ENCODE measurements at places on chromosomes 6 and 20. TPM values are rescaled to one million over a fixed set of nuclear protein-coding genes. Genes with fewer than 3 reads are reported as not detected.

DNA sequence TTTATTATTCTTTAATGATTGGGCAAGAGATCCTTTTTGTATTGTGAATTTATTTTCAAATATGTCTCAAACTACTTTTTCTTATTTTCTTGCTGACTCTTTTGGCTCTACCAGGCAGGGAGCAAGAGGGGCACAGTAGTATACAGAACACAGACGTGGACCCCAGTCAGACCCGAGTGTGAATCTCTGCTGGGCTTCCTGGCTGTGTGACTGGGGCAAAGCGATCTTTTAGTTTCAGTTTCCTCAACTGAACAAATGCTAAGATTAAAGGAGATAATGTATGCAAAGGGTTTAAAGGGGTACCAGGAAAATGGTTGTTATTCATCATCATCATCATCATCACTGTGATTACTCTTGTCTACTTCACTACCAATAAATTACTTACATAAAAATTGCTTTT, 317.5 kb downstream of the HIVEP2 start:
- no peak for DNase-seq

GRCh38 chr6:151534576-151534975, 40.8 kb downstream of the CCDC170 start:
- DNase-seq: no peak

DNA sequence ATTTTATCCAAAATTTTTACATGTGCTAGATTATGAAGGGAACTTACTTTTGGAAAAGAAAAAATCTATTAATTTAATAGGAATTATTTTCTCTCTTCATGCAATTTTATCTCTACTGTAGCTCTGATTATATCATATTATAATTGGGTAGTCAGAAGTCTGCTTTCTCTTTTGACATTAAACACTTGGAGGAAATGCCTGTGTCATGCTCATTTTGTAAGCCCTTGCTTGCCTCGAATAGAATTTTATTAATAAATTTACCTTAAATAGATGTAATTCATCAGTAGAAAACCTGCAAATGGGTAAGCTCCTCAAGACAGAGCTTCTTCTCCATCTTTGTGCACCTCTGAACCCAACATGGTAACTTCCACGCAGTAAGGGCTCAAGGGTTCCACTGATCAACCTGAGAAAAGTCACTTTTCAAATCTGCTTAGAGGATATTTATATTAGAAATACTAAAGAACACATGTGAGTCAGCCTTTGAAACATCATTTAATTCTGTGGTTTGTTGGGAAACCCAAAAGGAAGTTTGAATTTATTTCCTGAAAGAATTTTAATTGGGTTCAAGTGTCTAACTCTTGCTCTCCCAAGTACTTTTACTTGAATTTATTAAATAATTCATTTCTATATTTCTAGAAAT, 266.0 kb downstream of the ALDH8A1 start:
- no peak for DNase-seq

DNA sequence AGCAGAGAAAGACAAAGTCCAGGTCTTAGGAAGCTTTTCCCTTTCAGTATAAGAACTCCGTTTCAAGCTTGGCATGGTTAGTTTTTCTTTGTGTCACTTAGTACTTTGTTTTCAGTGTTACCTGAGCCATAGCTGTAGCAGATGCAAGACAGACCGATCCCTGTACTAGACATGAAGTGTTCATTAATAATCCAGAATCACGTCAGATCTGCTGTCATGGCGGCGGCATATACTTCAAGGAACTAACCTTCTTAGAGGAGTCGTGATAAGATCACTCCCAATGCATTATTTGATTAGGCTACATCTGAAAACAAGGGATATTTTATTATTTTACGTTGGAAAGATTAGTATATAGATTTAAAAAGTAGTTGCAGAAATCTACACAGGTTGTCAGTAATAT, 83.9 kb downstream of the AFDN start:
- DNase-seq: no peak

DNA sequence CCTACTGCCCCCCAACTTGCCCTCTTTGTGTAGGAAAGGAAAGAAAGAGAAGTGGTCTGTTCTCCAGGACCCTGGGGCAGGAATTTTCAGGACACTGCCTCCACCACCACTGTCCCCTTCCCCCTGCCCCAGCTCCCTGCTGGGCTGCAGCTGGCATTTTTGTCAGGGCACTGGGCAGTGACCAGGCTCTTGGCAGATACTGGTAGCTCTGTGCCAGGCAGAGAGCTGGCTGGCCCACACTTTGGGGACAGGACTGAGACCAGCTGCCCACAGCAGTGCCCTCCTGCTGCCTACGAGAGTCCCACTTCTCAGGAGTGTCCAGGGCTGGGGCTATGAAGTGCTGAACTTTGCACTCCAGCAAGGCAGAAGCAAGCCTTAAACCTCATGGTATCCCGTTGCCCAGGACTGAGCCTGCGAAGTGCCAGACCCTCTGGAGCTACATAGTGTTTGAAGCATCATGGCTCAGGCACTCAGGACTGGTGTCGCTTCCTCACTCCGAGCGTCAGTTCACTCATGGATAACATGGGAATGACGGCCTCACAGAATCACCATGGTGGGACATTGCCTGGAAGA, 19.3 kb downstream of the SLC13A3 start:
- DNase-seq: peak; percentile 12

DNA sequence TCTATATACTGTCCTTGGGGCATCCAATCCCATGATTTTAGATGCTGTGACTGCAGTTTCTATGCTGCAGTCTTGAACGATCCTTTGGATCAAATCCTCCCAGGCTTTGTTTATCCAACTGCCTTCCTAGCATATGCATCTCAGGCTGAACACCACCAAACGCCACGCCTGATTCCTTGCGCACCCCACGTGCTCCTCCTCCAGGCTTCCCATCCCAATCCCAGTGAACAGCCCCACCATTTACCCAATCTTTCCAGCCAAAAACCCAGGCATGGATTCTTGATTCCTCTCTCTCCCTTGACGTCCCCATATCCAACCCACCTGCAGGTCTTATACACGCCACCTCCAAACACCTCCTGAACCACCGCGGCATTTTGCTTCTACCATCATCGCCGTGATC, 7.8 kb downstream of the PDE10A start:
- DNase-seq: no peak

GRCh38 chr6:150978624-150979023, 113.1 kb downstream of the MTHFD1L start:
- DNase-seq: no peak

GRCh38 chr20:53921443-53921973, 148.9 kb downstream of the BCAS1 start:
- no peak for DNase-seq

GRCh38 chr6:3918469-3918868, 69.3 kb downstream of the FAM50B start:
- no peak for DNase-seq

DNA sequence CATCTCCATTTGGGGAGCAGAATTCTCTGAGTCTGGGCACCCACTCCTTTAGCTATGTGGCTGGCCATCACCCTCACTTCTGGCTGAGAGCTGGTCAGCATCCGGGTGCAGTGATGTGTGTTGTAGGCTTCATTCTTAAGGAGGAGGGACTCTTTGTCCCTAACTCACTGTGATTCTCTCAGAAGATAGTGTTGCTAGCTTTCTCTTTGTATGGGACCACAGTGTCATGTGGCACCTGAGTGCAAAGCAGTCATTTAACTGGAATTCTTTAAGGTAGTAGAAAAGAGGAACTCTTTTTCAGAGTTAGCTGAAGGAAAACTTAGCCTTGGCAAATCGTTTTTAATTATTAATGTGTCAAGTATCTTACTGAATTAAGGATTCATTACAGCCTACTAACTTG, 165.9 kb downstream of the JARID2 start:
- no peak for DNase-seq

DNA sequence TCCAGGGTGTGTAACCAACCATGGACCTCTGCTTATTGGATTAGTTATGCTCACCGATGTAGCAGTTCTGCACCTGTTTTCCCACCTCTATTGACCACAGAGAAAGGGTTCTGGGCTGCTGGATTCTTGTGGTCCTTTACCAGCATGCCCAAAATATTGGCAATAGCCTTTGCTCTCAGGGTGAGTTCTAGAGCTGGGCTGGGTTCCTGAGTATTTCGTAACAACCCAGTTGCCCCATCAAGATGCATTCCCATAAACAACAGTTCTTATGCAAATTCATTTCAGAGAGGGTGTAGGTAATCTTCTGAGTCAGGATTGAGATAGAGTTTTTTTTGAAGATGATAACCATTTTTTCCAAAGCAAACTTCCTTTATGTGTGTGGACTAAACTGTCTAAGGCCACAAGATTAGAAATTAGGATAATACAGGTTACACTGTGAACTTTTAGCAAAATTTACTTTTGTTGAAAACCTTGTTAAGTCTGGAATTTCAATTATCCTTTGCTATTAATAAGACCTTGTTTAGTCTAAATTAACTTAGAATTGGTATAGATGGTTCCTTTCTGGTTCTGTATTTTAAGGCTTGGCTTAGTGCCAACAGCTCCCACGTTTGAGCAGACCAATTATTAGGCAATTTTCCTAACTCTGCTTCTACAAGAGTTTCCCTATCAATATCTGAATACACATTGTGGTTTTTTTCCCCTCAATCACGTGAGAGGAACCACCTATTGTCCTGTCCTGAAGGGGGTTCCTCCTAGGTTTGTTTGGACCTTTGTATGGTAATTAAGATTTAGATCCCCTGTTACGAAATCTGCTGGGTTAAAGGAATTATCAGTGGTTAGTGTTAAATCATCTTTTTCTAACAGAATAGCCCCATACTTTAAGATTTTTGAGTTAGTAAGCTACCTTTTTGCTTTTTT, 46.1 kb downstream of the TBX18 start:
- no peak for DNase-seq

GRCh38 chr6:147508866-147509608, 547 bp downstream of the SAMD5 start:
- DNase-seq: no peak

DNA sequence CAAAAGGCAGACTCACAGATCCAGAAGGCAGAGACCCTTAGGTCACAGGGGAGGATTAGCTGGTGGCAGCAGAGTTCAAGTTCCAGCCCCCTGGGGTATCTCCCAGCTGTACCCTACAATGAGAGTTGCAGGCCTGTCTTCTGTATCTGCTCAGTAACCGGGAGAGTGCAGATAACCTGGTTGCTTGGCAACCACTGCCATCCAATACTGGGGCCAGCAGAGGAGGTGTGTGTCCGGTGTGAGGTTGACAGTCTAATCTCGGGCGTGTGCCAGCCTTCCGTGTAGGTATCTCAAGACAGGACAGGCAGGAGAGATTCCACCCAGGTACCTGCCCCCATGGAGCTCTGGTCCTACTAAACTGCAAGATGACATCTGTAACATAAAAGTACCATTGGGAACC, 56.6 kb upstream of the TBC1D7 start:
- peak; percentile 66 for DNase-seq

DNA sequence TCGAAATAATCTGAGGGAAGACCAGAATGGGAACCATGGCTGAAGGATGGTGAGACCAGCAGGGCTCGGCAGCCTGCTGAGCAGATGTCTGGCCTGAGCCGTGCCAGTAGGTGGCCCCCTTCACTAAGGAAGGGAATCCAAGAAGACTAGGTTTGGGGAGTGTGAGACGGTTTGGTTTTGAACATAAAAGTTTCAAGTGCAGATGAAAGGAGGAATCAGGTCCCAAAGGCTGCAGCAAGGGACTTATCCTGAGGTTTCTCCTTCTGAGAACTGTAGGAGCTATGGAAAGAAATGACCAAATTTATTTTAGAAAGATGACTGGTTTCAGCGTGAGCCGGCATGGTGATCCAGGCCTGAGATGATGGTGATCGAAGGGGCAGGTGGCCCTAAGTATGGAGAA, 4.6 kb upstream of the OSER1 start:
- peak; percentile 78 for DNase-seq

GRCh38 chr6:25954756-25955155, 7.8 kb upstream of the TRIM38 start:
- DNase-seq: no peak

DNA sequence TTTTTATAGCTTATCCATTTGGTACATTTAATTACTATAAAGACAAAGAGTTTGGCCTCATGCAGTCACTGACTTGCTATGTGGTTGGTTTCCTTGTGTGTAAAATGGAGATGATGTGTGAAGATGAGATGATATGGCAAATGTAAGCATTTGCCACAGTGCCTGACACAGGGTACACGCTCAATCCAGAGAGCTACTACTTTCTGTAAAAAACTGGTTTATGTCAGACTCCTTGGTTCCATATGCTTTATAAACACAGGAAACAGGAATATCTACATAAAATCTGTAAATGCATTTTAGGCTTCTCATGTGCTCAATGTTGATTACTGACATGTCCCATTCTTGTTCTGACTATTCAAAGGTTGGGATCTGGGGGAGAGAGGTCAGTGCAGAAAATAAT, 10.4 kb downstream of the HIVEP1 start:
- no peak for DNase-seq

DNA sequence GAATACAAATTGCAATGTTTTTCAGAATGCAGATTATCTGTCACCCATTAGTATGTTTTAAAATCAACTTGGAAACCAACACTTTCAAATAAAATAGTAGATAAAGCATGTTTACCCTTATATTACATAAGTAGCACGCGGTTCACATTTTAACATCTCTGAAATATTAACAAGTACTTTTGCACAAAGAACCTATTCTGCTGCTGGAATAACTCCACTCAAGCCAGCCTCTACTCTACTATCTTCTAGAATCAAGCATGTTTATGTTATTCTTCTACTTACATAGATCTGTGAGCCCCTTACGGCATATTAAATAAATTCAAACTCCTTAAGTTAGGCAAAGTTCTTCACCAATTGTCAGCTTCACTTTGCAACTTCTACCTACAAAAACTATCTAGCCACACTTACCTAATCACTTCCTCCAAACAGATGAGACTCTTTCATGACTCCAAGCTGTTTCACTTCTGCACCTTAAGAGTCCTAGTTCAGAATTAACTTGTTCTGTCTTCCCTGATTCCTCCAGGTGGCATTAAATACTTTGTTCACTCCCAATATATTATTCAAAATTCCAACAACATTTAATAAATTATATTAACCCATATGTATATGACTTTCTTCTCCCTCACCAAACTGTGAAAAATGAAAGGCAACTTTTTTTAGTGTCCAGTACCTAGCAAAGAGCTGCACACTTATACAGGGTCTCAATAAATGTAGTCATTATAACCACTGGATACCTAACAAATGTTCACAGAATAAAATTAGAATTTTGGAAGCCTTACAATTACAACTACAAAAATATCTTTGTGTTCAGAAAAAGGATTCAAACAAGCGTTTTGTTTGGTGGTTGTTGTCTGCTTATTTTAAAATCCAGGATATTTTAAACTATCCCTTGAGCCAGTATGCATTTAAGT, 12.1 kb downstream of the CEP85L start:
- DNase-seq: no peak

The ANKRD66 gene
- total RNA-seq: 0.27 TPM

The PHIP gene
- 82.7 TPM for total RNA-seq

The CAP2 gene
- total RNA-seq: 13.8 TPM

The LHFPL5 gene
- 1.00 TPM for total RNA-seq

The TFB1M gene
- total RNA-seq: 26.8 TPM

The SLC35F1 gene
- 49.6 TPM for total RNA-seq

The DEFB132 gene
- not detected for total RNA-seq

The RAD21L1 gene
- not detected for total RNA-seq

The C6orf118 gene
- total RNA-seq: 17.1 TPM

The ZKSCAN3 gene
- 8.3 TPM for total RNA-seq

The HSP90AB1 gene
- 210 TPM for total RNA-seq

The C6orf89 gene
- total RNA-seq: 19.5 TPM

The OVOL2 gene
- total RNA-seq: not detected

The ANKEF1 gene
- total RNA-seq: 3.5 TPM

Measured in cerebellum (tissue), 4 donors.